ENCODE measurements at places on chromosomes 1 and 21.

DNA sequence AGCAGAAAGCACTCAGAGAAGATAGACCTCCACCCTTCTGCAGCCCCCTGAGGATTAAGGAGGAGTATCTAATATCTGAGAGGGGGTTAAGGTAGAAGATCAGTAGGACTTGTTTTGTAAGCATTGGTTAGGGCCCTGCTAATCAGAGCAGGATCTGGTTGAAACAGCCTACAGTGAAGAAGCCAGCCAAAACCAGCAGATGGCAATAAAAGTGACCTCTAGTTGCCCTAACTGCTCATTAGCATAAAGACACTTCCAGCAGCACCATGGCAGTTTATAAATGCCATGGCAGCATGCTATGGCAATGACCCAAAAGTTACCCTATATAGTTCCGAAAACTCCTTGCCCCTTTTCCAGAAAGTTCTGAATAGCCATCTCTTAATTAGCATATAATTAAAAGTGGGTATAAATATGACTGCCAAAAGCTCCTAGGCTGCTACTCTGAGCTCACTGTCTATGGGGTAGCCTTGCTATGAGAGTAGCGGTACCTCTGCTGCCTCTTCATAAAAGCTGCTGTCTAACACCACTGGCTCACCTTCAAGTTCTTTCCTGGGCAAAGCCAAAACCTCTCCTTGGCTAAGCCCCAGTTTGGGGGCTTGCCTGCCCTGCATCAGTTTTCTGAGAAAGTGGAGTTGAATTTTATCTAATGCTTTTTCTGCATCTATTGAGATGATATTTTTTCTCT is 254.2 kb downstream of the PAPPA2 start:
- DNase-seq: no peak

GRCh38 chr1:186154651-186155050 is 220.4 kb downstream of the TPR start:
- no peak for DNase-seq

GRCh38 chr1:111346089-111346885 is 55.6 kb downstream of the CHIA start:
- DNase-seq: peak; percentile 60

- DNase-seq: no peak
Measured at GRCh38 chr1:1132956-1133750, 17.3 kb upstream of the C1orf159 start.

- DNase-seq: no peak
Measured at GRCh38 chr1:25978403-25978802, 19.5 kb downstream of the PAFAH2 start.
